BJ (cell line): ENCODE measurements at places on chromosomes 4 and X.

- DNase-seq: no peak
Observed at GRCh38 chr4:128565565-128566186, 243.8 kb upstream of the JADE1 start.

GRCh38 chrX:10566716-10567097 lies 53.7 kb downstream of the MID1 start:
- no peak for DNase-seq

DNA sequence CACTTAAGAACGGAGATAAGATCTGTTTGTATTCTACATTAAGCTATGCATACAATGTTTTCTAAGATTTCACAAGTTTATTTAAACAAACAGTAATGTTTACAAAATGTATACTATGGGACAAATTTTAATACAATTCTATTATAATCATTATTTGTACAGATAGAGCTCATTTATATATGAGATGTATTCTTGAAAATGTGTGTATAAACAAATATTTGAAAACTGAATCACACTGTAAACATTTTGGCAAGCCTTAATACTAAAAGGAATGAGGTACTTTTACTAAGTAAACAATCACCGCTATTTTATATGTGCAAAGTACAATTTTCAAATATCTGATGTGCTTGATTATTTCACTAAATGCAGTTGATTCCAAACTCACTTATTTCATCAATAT lies 119.2 kb upstream of the MAB21L2 start:
- no peak for DNase-seq

DNA sequence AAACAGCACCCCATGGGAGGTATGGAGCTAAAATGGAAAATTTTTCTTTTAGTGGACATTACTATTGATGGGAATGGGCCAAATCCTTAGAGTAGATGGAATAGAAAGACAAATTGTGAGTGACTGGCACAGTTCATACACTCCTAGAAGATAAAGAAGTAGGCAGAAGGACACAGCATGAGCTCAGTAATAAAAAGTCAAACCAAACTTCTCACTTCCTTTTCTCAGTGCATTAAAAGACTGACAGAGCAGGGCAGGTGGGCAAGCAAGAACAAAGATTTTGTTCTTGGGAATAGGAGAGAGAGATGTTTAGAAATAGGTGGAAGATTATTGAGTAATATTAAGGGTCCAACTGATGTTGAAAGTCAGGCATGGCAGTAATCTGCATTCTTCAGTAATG lies 132.5 kb downstream of the ATP10D start:
- DNase-seq: no peak
